ENCODE measurements at places on chromosomes 7 and 10. TPM values are rescaled to one million over a fixed set of nuclear protein-coding genes. Genes with fewer than 3 reads are reported as not detected.

The CLCN1 gene
- not detected for total RNA-seq

The CYP26C1 gene
- not detected for total RNA-seq

DNA sequence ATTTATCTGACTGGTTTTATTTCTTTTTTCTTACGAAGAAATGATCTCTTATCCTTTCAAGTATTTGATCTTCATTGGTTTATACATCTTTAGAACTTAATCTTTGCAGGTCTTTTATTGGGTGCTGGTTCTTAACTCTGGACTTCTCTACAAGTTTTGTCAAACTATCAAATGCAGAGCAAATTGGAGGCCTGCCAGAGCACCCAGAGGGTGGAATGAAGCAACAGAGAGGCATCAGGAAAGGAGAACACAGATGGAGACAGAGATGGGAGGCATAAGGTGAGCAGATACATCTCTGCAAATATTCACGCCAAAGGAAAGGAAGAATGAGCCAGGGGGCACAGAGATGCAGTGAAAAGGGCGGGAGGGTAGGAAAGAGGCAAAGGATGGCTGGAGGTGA is 130.3 kb downstream of the PKD1L1 start:
- DNase-seq: no peak

The SLC13A1 gene
- not detected for total RNA-seq

DNA sequence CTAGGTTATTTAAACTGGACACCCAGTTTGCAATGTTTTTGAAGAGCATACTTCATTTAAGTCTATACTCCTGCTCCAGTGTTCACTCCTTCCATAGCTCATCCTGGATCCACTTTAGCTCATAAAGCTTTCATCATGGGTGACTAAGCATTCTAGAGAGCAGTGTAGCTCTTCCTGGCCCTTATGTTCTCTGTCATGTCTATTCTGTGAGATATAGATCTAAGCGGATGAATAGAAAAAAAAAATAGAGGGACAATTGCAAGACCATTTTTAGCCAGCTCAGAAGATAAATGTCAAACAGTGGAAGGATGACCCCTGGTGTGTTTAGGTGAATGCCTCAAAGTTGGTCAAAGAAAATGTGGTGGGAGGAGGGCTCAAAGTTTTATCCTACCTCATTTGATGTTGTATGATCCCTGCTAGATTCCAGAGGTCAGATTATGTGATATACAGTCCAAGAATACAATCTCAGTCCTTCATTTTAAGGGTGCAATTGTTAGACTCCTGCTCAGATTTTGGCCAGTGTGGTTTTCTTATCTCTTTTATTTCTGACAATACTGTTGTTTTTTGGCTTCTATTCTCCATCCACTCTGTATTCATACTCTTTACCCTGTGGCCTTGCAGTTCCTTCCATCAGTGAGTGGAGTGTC is 7.5 kb upstream of the HECW1 start:
- DNase-seq: no peak

GRCh38 chr7:11193131-11193867 is 219.6 kb downstream of the PHF14 start:
- peak; percentile 76 for DNase-seq

The CCDC172 gene
- 0.06 TPM for total RNA-seq

The IRF5 gene
- 2.6 TPM for total RNA-seq

GRCh38 chr7:22979251-22979650 is 34.7 kb downstream of the HYCC1 start:
- DNase-seq: no peak

- DNase-seq: no peak
Observed at GRCh38 chr7:39509912-39510311, 56.3 kb upstream of the YAE1 start.

DNA sequence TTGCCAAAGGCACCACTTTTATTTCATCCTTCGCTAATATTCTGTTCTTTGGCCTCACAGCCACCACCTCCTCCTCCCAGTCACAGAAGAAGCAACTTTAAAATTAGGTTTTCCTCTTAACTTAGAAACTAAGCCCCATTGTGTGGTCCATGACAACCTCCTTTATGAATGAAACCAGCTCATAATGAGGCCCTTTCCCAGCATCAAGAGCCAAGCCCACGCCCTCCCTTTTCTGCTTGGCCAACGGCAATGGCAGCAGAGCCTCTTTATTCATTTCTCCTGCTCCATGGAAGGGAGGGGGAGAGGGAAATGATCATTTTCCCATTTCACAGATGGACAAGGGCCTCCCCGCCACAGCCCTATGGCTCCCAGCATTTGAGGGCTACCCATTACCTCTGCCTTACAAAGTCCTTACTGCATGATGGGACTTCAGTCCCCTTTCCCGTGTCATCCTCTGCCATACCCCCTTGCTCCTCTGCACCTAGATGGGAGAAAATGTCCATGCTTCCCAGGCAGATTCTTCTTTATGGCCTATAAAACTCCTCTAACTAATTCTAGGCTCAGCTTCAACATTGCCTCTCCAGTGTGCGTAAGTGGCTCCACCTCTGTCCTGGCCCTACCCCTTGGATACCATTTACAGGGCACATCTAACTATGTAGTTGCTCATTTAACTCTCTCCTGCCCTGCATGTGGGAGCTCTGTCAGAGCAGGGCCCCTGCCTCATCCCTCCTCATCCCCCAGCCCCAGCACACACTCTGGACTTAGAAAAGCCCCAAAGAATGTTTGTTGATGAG is 475.5 kb downstream of the RPS24 start:
- DNase-seq: no peak

DNA sequence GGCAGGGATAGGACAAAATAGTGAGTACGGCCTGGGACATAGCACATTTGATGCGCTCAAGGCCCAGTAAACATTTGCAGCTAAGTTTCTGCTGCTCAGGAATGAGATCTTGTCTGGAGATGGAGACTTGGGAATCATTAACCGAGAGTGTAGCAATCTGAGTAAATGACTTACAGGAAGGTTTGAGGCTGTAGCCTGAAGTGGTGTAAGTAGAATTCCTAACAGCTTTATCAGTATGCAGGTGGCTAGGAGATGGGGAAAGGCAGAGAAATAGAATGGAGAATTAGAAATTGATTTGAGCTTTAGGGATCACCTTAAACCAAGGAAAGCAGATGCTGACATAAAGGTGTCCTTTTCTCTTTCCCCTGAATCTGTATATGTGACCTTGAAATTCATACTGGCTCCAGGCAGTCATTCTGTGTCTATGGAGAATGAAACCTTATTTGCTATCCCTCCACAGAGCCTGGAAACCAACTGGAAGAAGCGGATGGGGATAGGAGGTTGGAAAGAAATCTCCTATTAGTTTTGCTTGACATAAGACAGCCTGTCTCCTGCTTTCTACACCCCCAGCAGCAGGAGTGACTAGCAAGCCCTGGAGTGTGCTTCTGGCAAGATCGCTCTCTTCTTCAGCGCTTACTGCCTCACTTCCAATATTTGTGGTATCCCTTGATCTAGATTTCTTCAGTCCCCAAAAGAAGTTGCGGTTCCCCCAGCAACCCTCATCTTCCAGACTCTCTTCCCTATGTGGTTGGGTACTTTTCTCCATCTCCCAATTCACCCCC is 6.4 kb upstream of the PON2 start:
- no peak for DNase-seq

DNA sequence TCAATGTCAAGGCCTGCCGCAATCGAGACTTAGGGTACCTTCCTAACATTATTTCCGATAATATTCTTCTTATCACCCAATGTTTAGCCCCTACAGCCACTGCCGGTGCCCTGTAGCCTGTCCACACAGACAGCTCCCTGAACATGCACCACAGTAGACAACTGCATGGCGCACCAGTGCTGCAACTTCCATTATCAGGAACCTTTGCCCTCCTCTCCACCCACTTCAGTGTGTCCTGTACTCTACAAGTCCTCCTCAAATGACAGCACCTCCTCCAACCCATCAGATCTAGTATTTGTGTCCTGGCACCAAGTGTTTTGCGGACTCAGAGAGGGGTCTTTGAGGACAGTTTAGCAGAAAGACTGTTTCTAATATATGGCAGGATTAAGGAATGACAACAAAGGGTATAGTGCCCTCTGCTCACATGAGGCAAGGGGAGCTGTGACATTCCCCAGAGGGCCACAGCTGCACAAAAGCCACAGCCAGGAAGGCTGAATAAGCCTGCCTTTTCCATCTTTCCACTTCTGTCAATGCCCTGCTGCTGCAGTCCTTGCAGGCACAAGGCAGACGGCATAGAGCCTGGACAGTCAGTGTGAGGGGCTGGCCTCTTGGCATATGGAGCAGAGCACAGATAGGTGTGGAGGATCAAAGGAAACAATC is 335.4 kb downstream of the PARD3 start:
- DNase-seq: no peak

The NPFFR1 gene
- not detected for total RNA-seq

GRCh38 chr10:86799188-86799845 is 42.9 kb downstream of the BMPR1A start:
- no peak for DNase-seq

The P4HA1 gene
- total RNA-seq: 109 TPM

DNA sequence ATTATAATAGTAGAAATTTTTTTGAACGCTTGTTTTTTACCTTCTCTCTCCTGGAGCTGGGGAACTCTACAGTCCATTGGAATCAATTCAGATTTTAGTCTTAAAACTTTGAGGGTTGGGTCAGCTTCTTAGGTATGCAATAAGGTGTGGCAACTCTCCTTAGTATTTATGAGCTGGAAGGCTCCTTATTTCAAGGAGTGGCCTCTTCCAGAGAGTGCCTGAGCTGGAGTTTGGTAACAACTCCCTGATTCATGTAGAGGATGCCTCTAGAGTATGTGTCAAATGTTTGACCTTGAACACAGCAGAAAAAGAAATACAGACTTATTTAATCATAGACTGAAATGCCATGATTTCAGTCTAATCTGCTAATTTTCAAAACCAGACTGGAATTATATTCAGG is 11.1 kb downstream of the CDK14 start:
- no peak for DNase-seq

The PPIF gene
- total RNA-seq: 52.3 TPM

DNA sequence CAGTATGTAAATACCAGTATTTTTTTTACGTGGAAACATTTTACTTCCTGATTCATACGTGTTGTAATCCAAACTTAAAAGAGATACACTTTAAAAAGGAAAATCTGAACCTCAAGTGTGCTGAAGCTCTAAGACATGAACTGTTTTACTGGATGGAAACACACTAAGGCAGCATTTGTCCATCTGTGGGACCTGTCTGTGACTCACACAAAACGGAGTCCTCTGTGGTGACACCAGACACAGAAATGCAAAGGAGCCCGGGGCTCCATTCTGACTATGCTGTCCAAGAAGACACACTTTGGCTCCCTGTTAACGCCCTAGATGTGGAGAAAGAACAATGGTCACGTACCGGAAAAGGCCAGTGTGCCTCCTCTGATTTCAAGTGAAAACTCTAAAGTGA is 23.9 kb downstream of the RNF133 start:
- DNase-seq: peak; percentile 56

The CYP2C18 gene
- 0.04 TPM for total RNA-seq

- DNase-seq: no peak
Observed at GRCh38 chr10:121597504-121598262, 561 bp downstream of the FGFR2 start.

DNA sequence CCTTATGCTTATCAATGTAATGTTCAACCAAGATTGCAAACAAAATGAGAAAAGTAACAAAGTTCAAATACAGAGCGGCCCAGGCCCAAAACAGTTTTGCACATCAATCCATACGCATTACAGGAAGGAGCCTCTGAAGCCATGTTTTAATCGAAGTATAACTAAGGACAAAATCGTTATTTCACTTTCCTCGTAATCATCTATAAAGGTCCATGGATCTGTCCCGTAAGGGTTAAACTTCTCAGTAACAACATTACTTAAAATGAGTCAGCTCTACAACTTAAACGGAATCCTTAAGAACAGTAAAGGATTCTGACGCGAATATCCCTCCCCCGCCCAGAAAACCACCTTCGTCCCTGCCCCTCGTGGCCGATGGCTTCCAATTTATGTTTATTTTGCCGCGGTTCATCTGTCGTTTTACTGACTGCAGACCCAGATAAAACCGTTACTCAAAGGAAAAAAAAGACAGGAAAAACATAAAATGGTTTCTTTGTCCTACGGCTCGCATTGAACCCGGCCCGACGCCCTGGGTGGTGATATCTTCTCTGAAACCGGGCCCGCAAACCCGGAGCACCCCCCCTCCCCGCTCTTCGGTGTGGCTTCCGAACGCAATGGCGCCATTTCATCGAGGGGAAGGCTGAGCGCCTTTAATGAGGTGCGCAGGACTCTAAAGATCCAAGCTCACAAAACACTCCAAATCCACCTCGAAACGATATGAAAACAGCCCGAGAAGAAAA is 1.1 kb downstream of the HNRNPA2B1 start:
- peak; percentile 78 for DNase-seq
